ENCODE measurements at places on chromosomes 5 and 9.

DNA sequence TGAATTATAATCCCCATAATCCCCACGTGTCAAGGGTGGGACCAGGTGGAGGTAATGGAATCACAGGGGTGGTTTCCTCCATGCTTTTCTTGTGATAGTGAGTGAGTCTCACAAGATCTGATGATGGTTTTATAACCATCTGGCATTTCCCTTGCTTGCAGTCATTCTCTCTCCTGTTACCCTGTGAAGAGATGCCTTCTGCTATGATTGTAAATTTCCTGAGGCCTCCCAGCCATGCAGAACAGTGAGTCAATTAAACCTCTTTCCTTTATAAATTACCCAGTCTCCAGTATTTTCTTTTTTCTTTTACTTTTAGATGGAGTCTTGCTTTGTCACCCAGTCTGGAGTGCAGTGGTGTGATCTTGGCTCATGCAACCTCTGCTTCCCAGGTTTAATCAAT lies 182.7 kb upstream of the SEMA6A start:
- DNase-seq = no peak

GRCh38 chr5:14357441-14357840 lies 214.3 kb downstream of the TRIO start:
- no peak for DNase-seq

- DNase-seq = no peak
Observed at GRCh38 chr9:17793713-17794622, 215.1 kb downstream of the SH3GL2 start.

DNA sequence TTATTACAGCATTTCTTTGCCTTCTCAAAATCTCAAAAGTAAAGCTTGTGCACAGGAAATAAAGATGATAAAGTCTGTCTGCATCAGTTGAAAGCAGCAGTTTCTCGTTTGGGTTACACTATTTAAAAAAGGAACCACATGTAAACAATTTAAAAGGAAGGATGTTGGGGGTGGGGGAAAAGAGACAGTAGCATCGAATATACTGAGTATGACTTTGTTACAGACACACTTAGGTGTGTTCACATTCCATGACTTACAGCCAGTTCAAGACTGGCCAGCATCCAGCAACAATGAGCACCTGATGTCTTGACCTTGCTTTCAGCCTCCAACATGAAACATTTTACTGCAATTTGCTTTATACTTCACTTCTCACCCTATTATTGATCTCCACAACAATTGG lies 8.7 kb downstream of the GAPT start:
- DNase-seq = no peak

- DNase-seq = no peak
Observed at GRCh38 chr5:36494841-36495601, 111.4 kb upstream of the SLC1A3 start.

- DNase-seq = peak; percentile 2
Observed at GRCh38 chr9:72773570-72773969, 179.3 kb downstream of the ALDH1A1 start.

GRCh38 chr9:111963995-111964394 lies 67.4 kb downstream of the UGCG start:
- no peak for DNase-seq

DNA sequence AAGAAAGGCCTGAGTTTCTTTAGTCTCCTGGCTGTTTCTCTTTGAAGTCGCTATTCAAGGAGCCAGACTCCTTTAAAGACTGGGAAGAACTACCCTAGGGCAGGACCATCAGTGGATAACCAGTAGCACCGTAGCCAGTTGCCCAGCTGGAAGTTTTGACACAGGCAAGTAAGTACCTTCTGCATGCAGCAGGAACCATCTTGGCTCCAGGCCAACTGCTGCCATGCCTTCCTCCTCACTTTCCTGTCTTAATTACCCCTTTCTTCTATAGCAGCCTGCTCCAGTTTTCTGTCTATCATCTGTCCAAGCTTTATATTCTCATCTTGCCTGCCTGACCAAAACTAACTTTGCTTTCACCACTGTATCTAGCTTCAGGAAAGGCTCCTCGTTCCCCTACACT lies 149.7 kb upstream of the SV2C start:
- no peak for DNase-seq

GRCh38 chr5:59800347-59800893 lies 93.1 kb downstream of the PDE4D start:
- no peak for DNase-seq

GRCh38 chr9:29422438-29422837 lies 1849.2 kb upstream of the C9orf72 start:
- no peak for DNase-seq

Data from EH (cell line).